ENCODE measurements at places on chromosomes 16 and 17.

- no peak for DNase-seq
Observed at GRCh38 chr16:56048425-56049105, 142.7 kb upstream of the GNAO1 start.

GRCh38 chr16:53654946-53655345, 48.7 kb downstream of the RPGRIP1L start:
- DNase-seq = no peak

DNA sequence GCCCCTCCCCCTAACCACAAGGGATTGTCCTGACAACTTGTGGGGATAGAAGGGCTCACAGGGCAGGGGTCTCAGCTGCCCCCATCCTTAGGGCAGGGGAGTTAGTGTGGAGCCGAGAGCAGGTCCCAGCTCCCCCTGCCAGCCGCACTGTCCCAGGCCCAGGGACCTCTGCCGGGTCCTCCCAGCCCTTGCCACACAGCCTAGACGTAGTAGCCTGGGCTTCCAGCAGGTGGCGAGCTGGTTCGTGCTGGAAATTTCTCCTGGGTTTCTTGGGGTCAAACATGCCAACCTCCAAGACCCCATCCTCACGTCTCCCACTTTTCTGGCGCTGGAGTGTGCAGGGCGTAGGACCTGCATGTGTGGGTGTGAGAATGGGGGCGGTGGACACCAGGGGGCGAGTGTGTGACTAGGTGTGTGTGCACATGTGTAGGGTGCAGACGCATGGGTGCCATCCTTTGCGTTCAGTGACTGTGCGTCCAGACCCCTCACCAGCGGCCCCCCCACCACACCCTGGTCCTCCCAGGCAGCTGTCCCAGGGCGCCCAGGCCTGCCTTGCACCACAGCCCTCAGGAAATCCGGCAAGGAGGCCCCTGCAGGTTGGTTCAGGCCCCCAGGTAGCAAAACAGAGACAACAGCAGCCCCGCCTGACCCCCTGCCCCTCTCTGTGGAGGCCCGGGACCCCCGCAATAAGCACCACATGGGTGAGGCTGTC, 29.5 kb downstream of the SBK1 start:
- DNase-seq = no peak

- DNase-seq = no peak
Observed at GRCh38 chr16:34648-34987, 18.8 kb downstream of the POLR3K start.

- no peak for DNase-seq
Observed at GRCh38 chr17:2695243-2695960, 16.2 kb downstream of the CLUH start.

DNA sequence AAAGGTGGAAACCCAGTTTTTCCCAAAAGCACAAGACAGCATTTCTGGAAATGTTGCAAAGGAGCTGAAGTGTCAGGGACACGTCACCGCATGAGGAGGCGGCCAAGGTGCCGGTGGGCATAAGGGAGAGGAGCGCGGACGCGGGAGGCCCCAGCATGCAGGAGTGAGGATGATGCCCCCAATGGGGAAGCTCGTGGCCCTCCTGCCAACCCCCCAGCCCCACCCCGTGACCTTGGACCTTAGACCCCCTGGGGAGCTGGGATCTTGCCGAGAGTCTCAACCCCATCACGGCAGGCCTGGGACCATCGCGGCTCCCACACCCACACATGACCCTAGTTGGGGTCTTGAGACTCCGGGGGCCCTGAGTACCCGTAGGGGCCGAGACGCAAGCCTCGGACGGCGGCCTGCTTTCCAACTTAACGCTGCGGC, 119.4 kb upstream of the METRNL start:
- DNase-seq = no peak

DNA sequence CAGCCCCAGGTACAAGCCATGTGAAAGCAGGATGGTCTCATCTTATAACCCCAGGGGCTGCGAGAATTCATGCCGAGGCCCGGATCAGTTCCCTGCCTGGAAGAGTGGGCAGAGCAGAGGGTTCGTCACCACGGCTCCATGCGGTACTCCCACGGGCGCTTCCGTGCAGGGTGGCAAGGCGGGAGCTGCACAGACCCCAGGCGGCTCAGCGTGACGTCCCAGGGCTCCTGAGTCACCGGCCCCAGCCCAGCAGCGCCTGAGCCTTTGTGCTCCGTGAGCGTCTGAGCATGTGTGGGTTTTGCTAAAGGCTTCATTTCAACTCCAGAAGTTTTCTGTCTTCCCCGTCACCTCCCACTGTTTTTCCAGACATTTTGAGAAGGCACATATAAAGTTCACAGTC, 71.2 kb upstream of the CHMP6 start:
- DNase-seq = no peak

DNA sequence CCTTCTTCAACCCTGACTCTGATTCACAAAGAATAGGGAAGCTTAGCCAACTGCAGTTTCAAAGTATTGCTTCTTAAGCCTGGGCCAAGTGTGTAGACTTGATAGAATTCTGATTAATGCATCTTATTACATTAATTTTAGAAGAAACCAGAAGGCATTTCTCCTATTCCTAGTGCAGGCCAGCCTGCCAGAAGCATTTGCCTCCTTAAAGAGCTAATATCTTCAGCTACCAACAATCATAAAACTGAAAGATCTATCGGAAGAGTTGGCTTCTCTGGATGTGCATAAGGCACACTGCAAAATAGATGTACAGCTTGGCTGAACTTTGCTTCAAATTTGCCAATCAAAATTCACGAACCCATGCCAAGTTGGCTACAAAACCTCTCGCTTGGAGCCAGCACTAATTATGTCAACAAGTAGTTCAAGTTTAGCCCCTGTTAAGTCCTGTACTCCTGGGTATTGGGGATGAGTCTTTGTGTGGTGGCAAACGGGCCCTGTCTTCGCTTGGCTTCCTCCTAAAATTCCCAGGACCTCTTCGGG, 717.8 kb downstream of the WWOX start:
- no peak for DNase-seq

- DNase-seq = no peak
Observed at GRCh38 chr17:10033959-10034358, 128.9 kb upstream of the RCVRN start.

DNA sequence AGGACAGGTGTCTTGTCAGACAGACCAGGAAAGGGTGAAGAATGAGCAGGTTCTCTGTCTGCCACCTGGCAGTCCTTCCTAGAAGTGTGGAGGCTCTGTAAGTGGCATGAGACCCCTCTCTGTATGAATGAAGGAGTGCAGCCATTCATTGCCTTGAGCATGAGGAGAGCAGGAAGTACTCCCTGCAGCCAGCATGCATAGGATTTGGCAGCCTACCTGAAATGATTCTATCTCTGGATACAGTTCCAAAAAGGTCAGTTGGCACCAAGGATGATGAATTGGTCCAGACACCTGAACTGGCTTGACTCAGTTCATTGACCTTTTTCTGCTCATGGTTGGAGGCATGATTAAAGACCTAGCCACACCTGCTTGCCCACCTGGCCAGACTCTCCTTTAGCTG, 163.0 kb downstream of the PRKCB start:
- DNase-seq = no peak

- no peak for DNase-seq
Observed at GRCh38 chr17:27070836-27071235, 223.1 kb upstream of the WSB1 start.

GRCh38 chr16:81629034-81629802, 149.9 kb upstream of the PLCG2 start:
- no peak for DNase-seq

DNA sequence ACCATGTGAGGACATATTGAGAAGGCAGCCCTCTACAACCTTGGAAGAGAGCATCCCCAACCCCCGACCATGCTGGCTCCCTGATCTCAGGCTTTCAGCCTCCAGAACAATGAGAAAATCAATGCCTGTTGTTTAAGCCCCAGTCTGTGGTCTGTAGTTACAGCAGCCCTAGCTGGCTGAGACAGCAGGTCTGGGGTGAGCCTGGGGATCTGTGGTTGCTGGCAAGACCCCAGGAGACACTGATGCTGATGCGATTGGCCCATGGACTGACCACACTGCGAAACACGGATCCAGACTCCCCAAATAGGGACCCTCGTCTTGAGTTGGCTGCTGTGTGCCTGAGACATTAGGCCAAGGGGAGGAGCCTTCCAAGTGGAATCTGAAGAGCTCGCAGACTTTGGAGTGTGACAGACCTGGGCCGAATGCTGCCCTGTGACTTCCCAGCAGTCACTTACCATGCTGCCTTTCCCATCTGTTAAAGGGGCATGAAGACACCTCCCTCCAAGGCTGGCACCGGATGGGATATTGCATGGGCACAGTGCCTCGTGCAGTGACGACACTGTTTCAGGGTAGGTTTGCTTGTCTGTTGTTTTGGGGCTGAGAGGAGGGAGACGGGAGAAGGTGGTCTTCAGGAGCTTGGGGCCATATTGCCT, 147.8 kb upstream of the RPL38 start:
- no peak for DNase-seq

- DNase-seq = no peak
Observed at GRCh38 chr16:17238285-17239028, 232.3 kb downstream of the XYLT1 start.

GRCh38 chr17:27882162-27882840, 10.9 kb downstream of the LYRM9 start:
- DNase-seq = no peak

- DNase-seq = no peak
Observed at GRCh38 chr17:82281502-82282238, 8.2 kb upstream of the CSNK1D start.

- no peak for DNase-seq
Observed at GRCh38 chr16:27471661-27472060, 69.7 kb downstream of the IL21R start.

DNA sequence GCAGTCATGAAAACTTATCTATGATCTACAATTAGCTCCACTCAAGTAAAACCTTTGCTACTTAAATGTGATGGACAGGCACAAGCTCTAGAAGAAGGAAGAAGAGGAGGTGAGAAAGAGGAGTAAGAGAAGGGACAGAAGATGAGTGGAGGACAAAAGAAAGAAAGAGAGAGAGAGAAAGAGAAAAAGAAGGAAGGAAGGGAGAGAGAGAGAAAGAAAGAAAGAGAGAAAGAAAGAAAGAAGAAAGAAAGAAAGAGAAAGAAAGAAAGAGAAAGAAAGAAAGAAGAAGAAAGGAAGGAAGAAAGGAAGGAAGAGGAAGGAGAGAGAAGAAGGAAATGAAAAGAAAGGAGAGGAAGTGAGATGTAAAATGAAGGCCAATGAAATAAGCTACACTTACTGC, 2.2 kb upstream of the KRTAP9-3 start:
- no peak for DNase-seq

DNA sequence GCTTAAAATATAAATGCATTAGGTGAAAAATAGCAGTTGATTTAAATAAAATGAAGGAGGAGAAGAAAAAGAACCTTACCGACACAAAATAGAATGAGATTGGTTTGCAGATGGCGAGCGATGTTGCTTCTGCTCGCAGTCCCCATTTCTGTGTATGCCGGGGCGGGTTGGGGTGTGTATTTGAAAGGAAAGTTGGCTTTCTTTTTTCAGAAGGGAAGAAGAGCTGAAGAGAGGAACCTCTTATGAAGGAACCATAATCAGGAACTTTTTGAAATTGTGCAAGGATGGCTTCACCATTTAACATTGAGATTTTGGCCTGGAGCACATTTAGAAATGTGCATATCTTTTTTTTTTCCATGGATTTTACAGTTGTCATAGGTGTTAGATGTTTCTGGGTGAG, at the start of gene IGSF6:
TSS of gene IGSF6 (minus strand) at position 156 of the 400 bp plus-strand sequence. CDS start at position 146, 10 bp downstream.
- DNase-seq = no peak

GRCh38 chr16:52497067-52497816, 49.7 kb downstream of the TOX3 start:
- DNase-seq = no peak

- DNase-seq = peak; percentile 11
Observed at GRCh38 chr17:57295526-57296023, 39.3 kb downstream of the MSI2 start.

DNA sequence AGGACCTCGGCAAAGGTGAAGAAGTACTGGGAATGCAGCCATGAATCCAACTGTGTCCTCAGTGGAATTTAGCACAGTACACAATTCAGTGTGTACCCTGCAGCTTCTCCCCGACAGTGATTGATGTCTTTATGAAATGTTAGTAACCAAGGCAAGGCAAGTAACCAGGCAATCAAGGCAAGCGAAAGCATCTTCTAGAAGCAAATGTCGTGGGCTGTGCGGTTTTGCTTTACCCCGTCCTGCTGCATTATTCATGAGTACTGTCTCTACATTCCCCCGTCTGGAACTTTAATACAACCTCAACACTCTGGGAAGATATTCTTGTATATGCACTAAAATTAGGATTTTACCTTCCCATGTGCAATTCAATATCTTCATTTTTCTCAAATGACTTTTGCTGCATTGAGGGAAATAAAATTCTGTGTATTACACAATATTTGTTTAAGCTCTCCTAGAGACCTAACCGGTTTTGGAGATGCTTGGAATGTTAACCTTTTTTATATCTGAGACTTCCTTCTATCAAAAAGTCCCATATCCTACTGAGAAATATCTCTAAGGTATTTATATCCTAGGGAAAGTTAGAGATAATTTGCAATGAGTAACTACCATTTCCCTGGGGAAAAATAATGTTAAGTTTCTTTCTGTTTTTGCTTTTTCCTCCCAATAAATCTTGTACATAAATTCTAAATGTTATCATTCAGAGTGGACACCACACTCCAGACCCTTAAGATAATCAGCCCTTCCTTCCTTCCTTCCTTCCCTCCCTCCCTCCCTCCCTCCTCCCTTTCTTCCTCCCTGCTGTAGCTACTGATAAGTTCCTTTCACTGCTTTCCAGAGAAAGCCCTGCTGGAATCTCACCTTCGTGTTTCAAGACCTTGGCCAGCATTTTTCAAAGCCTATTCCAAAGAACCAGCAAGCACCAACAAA, 51.9 kb upstream of the ADORA2B start:
- no peak for DNase-seq

- no peak for DNase-seq
Observed at GRCh38 chr16:48366165-48367093, 18.8 kb downstream of the SIAH1 start.

DNA sequence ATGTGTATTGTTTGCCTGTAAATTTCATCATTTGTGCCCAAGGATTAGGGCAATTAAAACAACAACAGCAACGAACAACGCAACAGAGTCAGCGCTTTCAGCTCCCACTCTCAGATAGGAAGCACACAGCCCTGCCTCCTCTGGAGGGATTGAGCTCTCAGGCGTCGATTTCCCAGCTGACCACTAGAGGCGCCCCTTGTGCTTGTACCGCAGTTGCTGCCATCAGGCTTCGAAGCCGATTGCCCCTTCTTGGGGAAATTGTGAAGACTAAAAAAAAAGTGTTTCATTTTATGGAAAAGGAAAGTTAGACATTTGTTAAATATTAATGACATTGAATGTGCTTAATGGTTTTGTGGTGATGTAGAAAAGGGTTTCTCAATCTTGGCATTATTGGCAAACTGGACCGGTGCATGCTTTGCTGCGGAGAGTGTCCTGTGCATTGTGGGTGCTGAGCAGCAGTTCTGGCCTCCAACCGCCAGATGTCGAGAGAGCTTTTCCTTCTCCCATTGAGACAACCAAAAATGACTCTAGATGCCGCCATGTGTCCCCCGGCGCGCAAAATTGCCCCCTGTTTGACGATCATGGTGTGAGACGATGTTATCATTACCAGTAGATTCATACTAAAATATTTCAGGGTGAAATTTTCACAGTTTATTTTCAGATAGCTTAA, 650.4 kb upstream of the RBFOX1 start:
- DNase-seq = no peak

- no peak for DNase-seq
Observed at GRCh38 chr17:76951375-76951905, 83.2 kb downstream of the MGAT5B start.

GRCh38 chr16:84982434-84982833, 28.9 kb downstream of the ZDHHC7 start:
- DNase-seq = no peak
